ENCODE measurements at places on chromosomes 4 and X.

GRCh38 chr4:146096371-146096770 lies 79.1 kb upstream of the LSM6 start:
- DNase-seq = no peak

DNA sequence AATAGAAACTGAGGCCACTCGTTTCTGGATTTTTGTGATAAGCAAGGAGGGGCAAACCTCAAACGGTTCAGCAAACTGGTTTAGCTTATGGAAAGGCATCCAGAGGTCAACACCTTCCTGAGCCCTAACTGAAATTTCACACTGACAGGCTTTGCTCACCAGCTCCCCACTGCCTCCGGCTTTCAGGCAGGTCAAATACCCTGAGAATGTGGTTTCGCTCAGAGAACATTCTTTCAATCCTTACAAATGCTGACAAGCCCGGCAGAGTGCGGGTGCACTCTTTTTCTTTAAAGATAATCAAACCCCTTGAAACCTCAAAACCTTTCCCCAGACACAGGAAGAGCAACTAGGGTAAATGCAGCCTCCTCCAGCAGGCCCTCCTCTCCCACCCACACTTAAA lies 41.5 kb downstream of the CD40LG start:
- DNase-seq = peak; percentile 19

- DNase-seq = no peak
Measured at GRCh38 chr4:145769450-145770037, 89.6 kb downstream of the C4orf51 start.

DNA sequence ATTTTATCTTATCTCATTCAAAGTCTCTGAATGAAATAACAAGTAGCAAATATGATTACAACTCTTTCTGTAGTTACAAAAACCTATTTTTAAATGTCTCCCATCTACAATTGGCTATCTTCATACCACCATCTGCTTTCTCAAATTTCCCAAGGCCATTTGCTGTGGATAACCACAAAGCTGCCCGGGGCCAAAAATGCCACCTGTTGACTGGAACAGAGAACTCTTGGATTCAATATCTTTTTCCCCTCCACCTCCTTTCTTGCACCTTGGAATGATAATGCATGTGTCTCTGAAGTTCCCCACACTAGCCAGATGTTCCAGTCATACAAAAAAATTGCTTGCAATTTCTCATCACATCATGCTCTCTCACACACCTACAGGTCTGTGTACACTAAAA lies 93.3 kb upstream of the SCML1 start:
- no peak for DNase-seq

GRCh38 chr4:92988301-92988700 lies 684.5 kb downstream of the GRID2 start:
- no peak for DNase-seq

DNA sequence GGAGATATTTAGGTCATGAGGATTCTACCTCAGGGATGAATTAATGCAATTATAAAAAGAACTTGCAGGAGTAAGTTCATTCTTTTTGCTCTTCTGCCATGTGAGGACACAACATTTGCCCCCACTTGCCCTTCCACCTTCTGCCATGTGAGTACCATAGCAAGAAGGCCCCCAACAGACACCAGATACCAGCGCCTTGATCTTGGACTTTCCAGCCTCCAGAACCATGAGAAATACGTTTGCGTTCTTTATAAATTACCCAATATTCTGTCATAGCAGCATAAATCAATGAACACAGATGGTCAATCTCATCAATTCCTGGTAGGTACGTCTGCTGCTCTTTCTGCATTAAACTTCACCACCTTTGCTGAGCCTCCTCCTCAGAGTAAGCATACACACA lies 5.7 kb upstream of the SEPSECS start:
- no peak for DNase-seq

DNA sequence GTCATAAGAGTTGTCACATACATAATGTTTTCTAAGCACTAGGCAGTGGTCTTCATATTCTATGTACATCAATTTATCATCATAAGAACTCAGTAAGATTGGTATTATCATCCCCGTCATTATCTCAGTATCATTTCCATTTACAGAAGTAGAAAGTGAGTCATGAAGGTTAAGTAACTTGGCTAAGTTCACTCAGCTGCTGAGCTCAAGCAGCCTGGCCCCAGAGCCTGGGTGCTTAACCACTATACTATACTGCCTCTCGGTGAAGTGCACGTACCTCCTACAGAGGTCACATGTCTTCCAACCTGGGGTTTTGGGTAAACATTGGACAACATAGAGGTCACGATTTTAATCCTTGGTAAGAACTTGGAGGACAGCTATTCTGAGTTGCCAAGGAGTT lies 161.5 kb upstream of the GATB start:
- DNase-seq = no peak

GRCh38 chrX:115040417-115040816 lies 23.0 kb upstream of the IL13RA2 start:
- DNase-seq = no peak

GRCh38 chr4:80196922-80197573 lies at the start of gene PRDM8:
PRDM8 (plus strand) TSS chr4:80197503; CDS start chr4:80200081, 2,578 bp downstream.
- DNase-seq = no peak

- no peak for DNase-seq
Measured at GRCh38 chr4:20378181-20378580, 126.5 kb downstream of the SLIT2 start.

GRCh38 chr4:48047421-48047844 lies 30.9 kb downstream of the NIPAL1 start:
- DNase-seq = no peak

DNA sequence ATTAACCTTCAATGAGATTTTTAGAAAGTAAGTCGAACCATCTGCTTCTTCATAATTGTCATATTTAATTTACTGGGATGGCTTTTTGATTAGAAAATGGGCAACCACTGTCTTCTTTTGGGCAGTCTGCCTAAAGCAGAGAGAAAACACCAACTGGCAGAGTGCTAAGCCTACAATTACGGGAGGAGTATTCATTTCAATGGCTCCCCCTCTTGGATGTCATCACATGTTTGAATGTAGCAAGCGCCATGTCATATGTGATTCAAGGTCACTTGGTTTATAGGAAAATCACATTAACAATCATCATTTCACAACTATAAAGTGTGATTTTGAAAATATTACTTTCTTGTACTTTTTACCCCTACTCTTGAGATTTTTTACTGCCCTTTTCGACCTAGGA lies 261.9 kb downstream of the FRMPD4 start:
- no peak for DNase-seq

- no peak for DNase-seq
Measured at GRCh38 chrX:46251755-46252154, 293.5 kb downstream of the ZNF674 start.

DNA sequence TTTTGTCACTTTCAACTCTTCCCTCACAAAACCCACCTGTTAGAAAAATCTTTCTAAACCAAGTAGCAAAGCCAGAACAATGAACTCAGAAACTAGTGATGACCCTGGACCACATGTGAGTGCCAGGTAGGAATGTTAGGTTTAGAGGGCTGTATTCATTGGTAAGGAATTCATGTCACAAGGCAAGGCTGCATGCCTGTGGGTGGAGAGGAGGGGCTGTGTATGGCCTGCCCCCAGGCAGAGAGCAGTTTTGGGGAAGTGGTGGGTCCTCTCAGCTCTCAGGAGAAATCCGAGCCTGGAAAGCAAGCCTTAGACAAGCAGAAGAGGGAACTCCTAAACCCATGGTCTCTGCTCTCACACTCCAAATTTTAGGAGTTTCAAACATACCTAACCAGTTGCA lies 2.4 kb downstream of the RNF175 start:
- DNase-seq = no peak

All from erythroblast (primary cell).